ENCODE measurements at places on chromosomes 7 and 10.

DNA sequence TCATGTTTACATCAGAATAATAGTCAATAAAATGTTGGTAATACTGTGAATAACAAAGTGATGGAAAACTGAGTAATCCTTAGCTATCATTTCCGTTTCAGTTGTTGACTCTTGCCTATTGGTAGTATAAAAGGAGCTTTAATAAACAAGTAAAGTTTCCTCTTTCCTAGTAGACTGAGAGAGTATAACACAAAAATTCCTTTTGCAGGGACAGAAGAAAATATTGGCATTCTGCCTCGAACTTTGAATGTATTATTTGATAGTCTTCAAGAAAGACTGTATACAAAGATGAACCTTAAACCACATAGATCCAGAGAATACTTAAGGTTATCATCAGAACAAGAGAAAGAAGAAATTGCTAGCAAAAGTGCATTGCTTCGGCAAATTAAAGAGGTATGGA, 9.4 kb downstream of the KIF20B start:
- DNase-seq, result no peak

DNA sequence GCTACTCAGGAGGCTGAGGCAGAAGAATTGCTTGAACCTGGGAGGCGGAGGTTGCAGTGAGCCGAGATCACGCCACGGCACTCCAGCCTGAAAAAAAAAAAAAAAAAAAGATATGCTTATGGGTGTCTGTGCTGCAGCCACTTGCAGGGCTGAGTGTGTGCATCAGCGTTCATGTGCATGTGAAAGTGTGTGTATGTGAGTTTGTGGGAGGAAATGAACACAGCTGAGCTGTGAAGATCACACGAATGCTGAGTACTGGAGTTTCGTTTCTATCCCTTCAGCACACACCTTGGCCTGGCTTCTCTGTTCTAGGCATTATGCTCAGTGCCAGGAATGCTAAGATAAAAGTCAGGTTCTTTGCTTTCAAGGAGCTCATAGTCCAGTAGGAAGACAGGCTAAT, 12.0 kb upstream of the SVOPL start:
- peak; percentile 19 for DNase-seq

- DNase-seq, result peak; percentile 83
These were observed 10.5 kb downstream of the TMEM273 start for GRCh38 chr10:49177391-49178355.

DNA sequence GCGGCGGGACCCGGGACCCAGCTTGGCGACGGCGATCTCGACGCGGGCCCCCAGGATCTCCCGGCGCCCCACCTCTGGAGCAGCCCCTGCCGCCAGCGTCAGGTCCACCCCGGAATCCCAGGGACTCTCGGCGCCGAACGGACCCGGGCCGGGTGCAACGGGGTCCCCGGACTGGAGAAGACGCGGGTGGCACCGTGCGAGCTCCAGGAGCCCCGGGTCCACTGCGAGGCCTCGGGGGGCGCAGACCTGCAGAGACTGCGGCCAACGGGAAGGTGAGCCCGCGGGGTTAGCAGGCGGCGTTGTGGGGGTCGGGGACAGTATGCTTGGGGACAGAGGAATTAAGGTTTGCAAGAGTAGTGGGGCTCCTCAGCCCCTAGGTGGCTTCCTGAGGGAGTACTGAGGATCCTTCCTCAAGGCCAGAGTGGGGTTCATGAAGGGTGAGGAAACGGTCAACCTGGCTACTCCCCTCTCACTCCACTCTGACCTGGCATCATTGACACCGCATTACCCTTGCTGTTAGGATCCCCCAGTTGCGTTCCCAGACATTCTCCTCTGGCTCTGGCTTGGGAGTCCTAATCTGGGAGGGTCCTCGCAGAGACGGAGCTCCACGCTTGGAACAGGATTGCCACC, 353 bp downstream of the EPHB6 start:
- DNase-seq, result no peak

- DNase-seq, result no peak
These were observed 81.4 kb downstream of the ORC5 start for GRCh38 chr7:104126411-104126841.

DNA sequence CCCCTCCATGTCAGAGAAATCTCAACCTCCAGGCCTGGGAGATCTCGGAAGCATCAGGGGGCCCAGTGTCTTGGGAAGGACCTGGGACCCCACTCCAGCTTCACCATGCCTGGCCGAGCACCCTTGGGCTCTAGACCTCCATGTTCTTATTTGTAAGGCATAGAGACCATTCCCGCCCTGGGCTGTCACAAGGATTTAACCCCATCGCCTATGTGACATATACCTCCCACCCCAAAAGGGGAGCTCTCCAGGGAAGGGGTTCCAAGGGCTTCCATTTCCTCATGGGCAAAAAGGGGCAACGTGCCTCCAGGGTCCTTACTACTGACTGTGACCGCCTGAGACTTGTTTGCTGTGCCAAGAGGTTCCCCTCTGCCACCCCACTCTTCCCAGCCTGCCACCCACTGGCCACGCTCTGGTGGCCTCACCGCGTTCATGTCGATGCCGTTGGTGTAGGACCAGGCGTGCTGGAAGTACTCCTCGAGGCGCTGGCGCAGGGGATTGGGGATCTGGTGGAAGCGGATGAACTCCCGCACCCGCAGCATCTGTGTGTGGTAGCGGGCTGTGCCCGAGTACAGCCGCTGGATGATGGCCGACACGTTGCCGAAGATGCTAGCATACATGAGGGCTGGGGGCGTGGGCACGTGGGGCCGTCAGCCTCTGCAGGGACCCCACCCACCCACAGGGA, 27.5 kb downstream of the KCNH2 start:
- DNase-seq, result no peak

DNA sequence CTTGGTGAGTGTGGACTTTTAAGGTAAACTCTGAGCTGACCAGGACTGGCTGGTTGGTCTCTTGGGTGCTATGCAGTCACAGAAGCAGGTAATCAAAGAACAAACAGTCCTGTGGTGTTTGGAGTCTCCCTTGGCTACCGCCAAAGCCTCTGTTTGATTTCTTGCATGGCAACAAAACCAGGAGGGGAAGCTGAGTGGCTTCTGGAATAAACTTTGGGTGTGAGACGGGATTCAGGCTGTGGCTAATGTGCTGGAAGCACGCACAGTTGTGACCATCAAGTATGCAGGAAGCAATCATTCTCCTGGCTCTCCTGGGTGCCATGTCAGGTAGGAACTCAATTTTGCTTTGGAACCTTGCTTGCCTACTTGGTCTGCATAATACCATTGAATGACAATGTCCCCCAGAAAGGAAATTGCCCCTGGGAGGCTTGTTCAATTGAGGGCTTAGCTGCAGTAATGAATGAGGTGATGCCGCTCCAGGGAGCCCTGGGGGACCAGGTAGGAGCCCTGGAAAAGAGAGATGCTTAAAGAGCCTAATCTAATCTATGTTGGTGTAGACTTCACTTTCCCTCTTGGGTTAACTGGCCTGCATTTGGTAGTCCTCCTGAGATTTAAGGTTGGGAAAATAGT, at the start of gene CDHR3:
CDHR3 (plus strand) TSS at position 227 of the 630 bp plus-strand sequence; CDS start at position 282, 55 bp downstream.
- DNase-seq, result no peak

GRCh38 chr10:112006831-112007230, 176.7 kb downstream of the GPAM start:
- DNase-seq, result no peak

- DNase-seq, result no peak
These were observed 37.7 kb upstream of the MINDY3 start for GRCh38 chr10:15898046-15898445.

GRCh38 chr10:62764011-62764410, 40.5 kb upstream of the ADO start:
- no peak for DNase-seq

GRCh38 chr10:102800611-102801335, 36.4 kb downstream of the CYP17A1 start:
- DNase-seq, result no peak

GRCh38 chr7:78605119-78605518, 806.5 kb downstream of the PHTF2 start:
- no peak for DNase-seq

GRCh38 chr10:45040921-45041542, 40.3 kb downstream of the ZNF22 start:
- DNase-seq, result no peak

GRCh38 chr10:104350127-104350635, 3.5 kb upstream of the CFAP58 start:
- DNase-seq, result no peak

DNA sequence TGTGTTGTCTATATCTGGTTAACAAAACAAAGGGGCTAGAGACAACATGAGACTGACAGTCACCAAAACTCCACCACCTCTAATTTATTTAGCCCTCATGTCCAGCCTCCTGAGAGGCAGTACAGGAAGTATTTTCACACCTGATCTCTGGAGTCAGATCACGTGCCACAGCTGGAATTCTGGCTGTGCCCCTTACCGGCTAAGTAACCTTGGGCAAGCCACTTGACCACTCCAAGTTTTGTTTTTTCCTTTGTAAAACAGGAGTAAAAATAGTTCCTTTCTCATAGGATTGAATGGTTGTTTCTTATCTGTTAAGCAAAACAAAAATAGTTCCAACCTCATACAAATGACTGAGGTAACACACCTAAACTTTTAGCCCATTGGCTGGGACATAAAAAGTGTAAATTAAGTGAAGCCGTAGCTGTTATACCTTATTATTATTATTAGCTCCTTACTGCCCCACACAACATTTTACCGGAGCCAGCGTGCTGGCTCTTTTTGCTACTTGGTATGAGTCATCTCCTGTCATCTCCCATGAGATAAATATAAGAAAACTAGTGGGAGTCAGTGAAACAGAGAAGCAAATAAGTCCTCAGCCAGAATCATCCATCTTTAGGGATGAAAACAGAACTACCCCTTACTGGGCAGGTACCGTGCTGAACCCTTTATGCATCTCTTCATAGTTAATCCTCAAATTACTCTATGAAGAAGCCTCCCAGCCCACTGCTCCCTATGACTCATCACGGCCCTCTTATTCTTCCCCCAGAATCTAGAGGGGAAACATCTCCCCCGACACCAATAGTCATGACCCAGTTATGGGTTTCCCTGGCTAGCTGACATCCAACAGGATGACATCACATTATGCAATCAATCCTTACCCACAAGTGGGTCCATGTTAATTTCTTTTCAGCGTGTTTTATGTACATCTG, 44.9 kb downstream of the PPP1R3C start:
- DNase-seq, result no peak

DNA sequence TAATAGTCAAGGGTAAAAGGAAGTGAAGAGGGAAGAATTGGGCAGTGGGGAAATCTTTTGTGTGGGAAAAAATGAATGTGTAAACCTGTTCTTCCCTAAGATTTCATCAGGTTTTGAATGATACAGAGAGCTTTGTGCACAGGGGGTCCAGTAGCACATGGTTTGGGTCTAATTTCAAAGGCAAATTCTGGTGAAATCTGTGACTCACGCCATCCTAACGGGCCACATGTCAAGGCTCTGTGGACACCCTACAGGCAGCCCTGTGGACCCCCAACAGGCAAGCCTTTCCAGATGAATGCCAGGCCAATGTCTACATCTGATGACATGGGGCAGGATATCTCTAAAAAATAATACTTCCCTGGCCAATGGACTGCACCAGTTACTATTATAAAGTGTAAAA, 309.8 kb downstream of the PARD3 start:
- DNase-seq, result no peak

- DNase-seq, result no peak
These were observed 219.6 kb upstream of the GPR26 start for GRCh38 chr10:123446449-123447156.

GRCh38 chr10:114167985-114168384, 6.0 kb downstream of the CCDC186 start:
- no peak for DNase-seq

DNA sequence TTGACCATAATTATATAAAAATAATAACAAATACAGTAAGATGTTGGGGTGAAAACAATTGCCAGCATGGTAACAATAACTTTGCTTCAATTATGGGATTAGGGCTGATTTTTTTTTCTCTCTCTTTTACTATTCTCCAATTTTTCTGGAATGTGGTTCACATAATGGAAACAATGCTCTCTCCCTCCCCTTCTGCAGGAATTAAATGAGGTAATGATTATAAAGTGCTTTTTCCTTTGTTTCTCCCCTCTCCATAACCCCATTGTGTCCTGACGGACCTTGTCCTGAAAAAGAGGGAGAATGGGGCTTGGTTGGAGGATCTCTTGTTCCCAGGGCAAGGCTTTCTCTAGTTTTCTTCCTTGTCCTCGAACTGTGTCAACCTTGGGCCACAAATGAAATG, 234.0 kb upstream of the ZNF32 start:
- DNase-seq, result no peak

DNA sequence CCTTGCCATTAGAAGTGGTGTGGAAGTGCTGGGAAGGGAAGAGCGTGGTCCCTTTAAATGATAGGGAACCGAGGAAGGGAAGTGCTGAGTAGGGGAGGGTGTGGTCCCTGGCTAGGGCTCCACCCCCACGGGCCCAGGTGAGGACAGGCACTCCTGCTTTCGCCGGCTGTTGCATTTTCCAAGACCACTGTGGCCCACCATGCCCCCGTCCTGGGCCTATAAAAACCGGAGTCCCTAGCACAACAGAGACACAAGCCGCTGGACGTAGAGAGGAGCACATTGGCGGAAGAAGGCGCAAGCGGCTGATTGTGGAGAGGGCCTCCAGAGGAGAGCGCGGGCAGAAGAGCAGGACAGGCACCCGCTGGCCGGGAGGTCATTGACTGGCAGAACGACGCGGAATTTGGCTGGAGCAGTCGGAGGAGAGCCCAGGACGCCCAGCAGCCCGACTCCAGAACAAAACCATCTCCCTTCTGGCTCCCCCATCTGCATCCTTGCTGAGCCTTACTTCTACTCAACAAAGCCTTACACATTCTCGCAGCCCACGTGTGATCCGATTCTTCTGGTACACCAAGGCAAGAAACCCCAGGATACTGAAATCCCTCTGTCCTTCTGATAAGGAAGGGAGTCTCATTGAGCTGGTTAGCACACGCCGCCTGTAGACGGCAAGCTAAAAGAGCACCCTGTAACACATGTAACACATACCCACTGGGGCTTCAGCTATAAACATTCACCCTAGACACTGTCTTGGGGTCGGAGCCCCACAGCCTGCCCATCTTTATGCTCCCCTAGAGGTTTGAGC, 146.2 kb upstream of the LYZL1 start:
- DNase-seq, result no peak

- DNase-seq, result peak; percentile 34
These were observed 18.4 kb upstream of the KLF6 start for GRCh38 chr10:3803295-3803926.

- no peak for DNase-seq
These were observed 147.2 kb upstream of the RHEB start for GRCh38 chr7:151666886-151667285.

- DNase-seq, result peak; percentile 76
These were observed 21.0 kb upstream of the GNA12 start for GRCh38 chr7:2864999-2865670.

DNA sequence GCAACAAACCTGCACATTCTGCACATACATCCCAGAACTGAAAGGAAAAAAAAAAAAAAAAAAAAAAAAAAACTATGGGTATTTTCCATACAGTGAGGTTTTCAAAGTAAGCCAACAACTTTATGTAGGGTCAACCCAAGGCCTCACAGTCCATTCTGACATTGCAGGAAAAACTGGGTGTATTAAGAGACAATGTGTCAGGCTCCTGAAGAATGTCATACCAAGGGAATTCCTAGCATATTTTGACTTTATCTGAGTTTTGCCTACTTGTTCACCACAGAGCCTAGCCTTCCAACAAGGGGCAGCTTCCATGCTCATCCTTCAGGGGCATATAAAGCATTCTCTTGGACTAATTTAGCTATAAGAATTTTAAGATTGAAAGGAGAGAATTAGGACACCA, 368.9 kb downstream of the PLXDC2 start:
- no peak for DNase-seq
